ENCODE measurements at places on chromosomes 3 and 15.

- DNase-seq = no peak
These were observed 328.3 kb downstream of the THSD4 start for GRCh38 chr15:71443538-71443937.

DNA sequence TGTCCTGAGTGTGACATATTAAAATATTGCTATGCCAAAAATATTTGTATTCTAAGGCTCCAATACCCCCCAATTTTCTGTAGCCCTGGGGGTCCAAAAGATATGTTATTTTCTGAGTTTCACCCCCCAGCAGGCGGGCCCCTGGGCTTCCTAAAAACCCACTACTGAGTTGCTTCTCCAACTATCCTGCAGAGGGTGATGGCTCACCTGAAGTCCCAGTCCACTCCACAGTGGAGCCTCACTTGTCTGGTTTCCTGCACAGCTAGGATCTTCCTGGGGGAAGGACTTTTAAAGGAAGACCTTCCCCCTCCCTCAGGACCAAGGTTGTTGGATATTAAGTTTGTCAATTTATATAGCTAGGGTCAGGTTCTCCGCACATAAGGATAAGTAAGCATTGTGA is 1181.4 kb downstream of the ROBO2 start:
- no peak for DNase-seq

- no peak for DNase-seq
These were observed 269.1 kb downstream of the WDR72 start for GRCh38 chr15:53490341-53490740.

- DNase-seq = no peak
These were observed 12.0 kb upstream of the CBLB start for GRCh38 chr3:105880681-105881290.

DNA sequence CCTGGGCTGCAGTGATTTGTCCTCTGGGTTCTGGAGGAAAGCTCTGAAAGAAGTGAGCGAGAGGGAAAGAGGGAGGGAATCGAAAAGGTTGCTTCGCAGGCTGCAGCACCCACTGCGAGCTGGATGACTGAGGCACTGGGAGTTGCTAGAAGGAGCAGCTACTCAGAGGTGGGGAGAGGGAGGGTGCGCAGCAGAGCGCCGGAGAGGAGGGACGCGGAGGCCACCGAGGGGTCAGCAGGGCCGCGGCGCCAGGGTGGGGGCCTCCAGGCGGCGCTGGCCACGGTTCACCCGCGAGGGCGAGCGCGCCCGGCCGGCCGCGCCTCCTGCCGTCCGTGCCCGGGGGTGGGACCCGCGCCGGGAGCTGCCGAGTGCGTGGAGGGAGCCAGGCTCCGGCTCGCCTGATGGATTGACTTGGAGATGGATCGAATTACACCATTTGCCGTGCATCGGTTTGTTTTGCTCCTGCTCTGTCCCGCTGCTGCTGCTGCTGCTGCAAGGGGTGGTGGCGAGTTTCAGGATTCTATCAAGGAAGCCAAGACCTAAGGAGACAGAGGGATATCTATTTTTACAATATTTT is at the start of gene SEMA6D:
Gene SEMA6D (plus strand): TSS at position 470 of the 577 bp plus-strand sequence. CDS start 42,294 bp downstream, outside the sequence.
- DNase-seq = no peak

GRCh38 chr15:38853608-38854007 is 289.0 kb upstream of the RASGRP1 start:
- DNase-seq = peak; percentile 9

DNA sequence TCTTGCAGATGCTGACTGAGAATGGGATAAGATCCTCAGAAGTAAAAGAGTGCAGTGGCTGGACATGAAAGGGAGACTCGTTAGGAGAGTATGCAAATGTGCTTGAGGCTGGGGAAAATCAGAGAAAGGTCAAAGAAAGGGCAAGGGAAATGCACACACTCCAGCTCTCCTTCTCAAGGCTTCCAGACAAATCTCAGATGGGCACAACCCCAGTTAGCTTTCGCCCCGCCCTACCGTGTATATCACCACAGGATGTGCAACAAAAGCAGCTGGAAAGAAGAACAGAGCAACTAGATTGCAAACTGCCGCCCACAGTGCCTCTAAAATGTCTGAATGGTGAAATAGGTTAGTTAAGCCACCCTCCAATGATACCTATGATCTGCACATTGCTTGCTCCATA is 63.9 kb downstream of the CERS3 start:
- no peak for DNase-seq

- no peak for DNase-seq
These were observed 5.0 kb downstream of the DCP1A start for GRCh38 chr3:53342353-53342752.
